ENCODE measurements at places on chromosomes 1 and 21.

GRCh38 chr1:223542831-223543230 is 122.7 kb downstream of the CAPN8 start:
- no peak overlapping the region for H3K27ac ChIP-seq
- H3K36me3 ChIP-seq = no peaks in the 10 kb centered on the region
- H3K27me3 ChIP-seq = peaks cover 30% of the 10 kb centered on the region
- no peaks in the 10 kb centered on the region for H3K4me1 ChIP-seq

- no peaks in the 10 kb centered on the region for H3K36me3 ChIP-seq
- DNase-seq = no peak
- peaks cover 22% of the 10 kb centered on the region for H3K27me3 ChIP-seq
- H3K4me1 ChIP-seq = peaks cover 29% of the 10 kb centered on the region
Observed at GRCh38 chr1:206512851-206513180, 5.5 kb downstream of the RASSF5 start.

DNA sequence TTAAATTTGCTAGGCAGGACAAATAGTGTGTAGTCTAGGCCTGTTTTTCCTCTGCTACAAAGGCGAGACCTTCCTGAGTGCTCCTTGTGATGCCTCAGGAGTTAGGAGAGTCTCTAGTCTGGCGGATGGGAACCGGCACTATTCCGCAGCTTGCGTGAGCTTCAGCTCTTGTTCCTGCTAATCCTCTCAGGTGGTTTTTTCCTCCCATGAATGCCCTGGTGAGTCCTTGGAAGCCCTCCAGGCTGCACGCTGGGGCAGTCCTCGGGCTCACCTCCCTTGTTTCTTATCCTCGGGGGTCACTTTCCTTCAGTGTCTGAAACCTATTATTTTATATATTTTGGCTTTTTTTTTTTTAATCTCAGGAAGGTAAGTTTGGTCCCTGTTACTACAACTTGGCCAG is 28.2 kb downstream of the UTS2 start:
- no peak overlapping the region for H3K27ac ChIP-seq
- H3K36me3 ChIP-seq = peaks cover 100% of the 10 kb centered on the region
- no peaks in the 10 kb centered on the region for H3K4me1 ChIP-seq
- DNase-seq = no peak
- H3K4me3 ChIP-seq = no peak overlapping the region
- no peaks in the 10 kb centered on the region for H3K27me3 ChIP-seq

GRCh38 chr1:229411434-229412055 is 22.3 kb downstream of the ACTA1 start:
- no peak for DNase-seq
- no peaks in the 10 kb centered on the region for H3K36me3 ChIP-seq
- H3K27ac ChIP-seq = peak overlapping the region; percentile 92
- peaks cover 65% of the 10 kb centered on the region for H3K27me3 ChIP-seq

DNA sequence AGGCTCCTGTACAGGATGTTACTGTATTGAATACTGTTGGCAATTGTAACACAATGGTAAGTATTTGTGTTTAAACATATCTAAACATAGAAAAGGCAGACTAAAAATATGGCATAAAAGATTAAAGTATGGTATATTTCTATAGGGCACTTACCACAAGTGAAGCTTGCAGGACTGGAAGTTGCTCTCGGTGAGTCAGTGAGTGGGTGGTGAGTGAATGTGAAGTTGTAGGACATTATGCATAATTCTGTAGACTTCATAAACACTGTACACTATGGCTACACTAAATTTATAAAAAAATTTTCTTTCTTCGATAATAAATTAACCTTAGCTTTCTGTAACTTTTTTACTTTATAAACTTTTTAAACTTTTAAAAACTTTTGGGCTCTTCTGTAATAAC is 13.7 kb upstream of the TRIM62 start:
- H3K36me3 ChIP-seq = no peaks in the 10 kb centered on the region
- no peak overlapping the region for H3K4me3 ChIP-seq
- H3K4me1 ChIP-seq = no peaks in the 10 kb centered on the region
- H3K27ac ChIP-seq = no peak overlapping the region

DNA sequence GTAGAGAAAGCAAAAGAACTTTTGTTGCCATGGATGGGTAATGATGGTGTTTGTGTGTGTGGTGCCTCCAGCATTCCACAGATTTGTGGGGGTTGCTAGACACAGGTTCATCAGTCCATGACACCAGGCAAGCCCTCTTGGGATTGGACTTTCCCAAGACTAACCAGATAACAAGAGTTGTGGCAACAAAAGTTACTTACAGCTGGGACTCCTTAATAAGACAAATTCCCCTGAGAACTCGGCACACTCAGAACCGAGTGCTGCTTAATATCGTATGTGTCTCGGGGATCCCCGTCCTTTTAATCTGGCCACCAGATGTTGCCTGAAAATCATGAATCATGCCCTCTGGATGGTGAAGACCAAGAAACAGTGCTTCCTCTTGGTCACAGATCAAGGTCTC is 193.3 kb downstream of the AJAP1 start:
- no peaks in the 10 kb centered on the region for H3K4me1 ChIP-seq
- DNase-seq = no peak
- H3K27me3 ChIP-seq = peaks cover 16% of the 10 kb centered on the region
- no peak overlapping the region for H3K4me3 ChIP-seq

GRCh38 chr1:54372978-54373377 is 33.2 kb downstream of the SSBP3 start:
- peaks cover 84% of the 10 kb centered on the region for H3K4me1 ChIP-seq
- no peaks in the 10 kb centered on the region for H3K27me3 ChIP-seq
- H3K4me3 ChIP-seq = no peak overlapping the region
- DNase-seq = no peak
- no peaks in the 10 kb centered on the region for H3K36me3 ChIP-seq

GRCh38 chr1:29712284-29712651 is 475.9 kb downstream of the PTPRU start:
- no peak overlapping the region for H3K4me3 ChIP-seq
- no peaks in the 10 kb centered on the region for H3K4me1 ChIP-seq
- no peaks in the 10 kb centered on the region for H3K36me3 ChIP-seq
- peaks cover 58% of the 10 kb centered on the region for H3K27me3 ChIP-seq
- no peak for DNase-seq
- no peak overlapping the region for H3K27ac ChIP-seq

DNA sequence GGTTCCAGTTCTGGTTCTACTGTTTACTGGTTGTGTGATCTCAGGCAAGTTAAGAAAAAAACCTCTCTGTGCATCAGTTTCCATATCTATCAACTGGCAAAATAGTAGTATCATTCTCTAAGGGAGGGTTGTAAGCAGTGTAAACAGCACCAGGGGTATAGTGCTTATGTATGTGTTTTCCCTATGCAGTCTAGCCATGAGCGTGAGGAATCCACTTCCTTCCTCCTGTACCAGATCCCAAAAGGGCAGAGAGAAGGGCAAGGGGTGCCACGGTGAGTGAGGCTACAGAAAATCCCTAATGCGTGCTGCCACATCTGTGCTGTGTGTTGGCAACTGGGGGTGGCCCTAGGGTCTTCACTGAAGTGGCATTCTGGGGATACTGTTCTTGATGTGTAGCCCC is 18.4 kb upstream of the RNF19B start:
- DNase-seq = no peak
- no peaks in the 10 kb centered on the region for H3K36me3 ChIP-seq
- peaks cover 19% of the 10 kb centered on the region for H3K4me1 ChIP-seq
- H3K4me3 ChIP-seq = no peak overlapping the region
- no peak overlapping the region for H3K27ac ChIP-seq

GRCh38 chr1:210087058-210087457 is 145.5 kb upstream of the SERTAD4 start:
- H3K36me3 ChIP-seq = no peaks in the 10 kb centered on the region
- H3K27me3 ChIP-seq = peaks cover 4% of the 10 kb centered on the region
- H3K4me1 ChIP-seq = no peaks in the 10 kb centered on the region
- no peak overlapping the region for H3K27ac ChIP-seq
- no peak for DNase-seq

GRCh38 chr1:26169198-26169554 is 413 bp upstream of the C1orf232 start:
- peaks cover 39% of the 10 kb centered on the region for H3K4me1 ChIP-seq
- DNase-seq = no peak
- peak overlapping the region; percentile 83 for H3K27ac ChIP-seq
- no peaks in the 10 kb centered on the region for H3K27me3 ChIP-seq

DNA sequence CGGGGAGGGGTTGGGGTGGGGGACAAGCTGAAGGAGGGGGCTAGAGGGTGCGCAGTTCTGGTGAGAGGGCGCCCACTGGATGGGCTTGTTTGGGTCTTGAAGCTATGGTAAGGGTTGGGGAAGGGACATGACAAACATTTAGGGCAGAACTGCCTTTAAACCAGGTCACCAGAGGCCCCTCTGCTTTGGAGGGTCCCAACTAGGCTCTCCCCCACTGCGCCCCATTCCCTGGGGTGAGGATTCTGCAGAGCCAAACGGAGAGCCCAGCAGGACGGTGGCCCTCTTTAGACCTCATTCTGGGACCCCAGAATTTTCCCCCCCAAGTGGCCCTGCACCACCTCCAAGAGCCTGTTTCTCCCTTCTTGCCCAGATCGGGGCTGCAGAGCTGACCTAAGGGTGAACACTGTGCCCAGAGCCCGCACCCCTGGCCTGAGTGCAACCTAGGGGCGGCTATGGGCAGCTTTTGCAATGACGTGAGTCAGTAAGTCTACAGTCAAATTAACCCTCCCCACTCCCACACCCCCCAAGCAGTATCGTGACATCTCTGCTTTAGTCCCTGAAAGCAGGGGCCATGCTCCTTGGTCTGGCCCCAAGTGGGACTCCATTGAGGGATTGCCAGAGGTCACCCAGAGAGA is 593.8 kb downstream of the MATN1 start:
- H3K27me3 ChIP-seq = peaks cover 42% of the 10 kb centered on the region
- no peak overlapping the region for H3K4me3 ChIP-seq
- H3K36me3 ChIP-seq = no peaks in the 10 kb centered on the region
- peaks cover 7% of the 10 kb centered on the region for H3K4me1 ChIP-seq

DNA sequence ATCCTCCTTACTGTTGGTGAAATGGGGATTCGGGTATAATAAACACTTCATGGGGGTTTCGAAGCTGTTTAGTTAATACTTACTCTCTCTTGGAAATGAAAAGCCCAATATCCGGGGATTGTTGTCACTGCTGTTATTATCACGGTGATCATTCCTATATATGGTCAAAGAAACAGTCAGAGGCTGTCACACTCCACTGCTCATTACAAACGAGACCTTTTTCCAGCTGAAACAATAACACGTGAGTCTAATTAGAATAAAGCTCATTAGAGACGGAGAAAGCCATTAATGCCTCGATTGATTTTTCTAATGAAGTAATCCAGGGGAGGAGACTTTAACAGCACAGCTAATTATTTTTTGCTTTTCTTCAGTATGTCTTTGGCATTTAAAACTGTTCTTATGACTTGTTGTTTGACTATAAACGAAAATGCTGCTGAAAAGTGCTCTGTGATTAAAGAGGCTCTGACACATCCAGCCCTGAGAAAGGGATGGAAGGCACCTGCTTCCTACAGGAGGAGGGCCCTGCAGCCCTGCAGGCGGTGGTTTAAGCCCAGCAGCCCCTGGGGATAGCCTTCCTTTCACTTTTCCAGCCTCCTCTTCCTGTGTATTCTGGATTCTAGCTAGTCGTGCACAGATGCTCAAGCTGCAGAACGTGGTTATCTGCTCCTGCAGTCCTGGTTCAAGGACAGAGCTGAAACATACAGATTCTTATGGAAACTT is 143.6 kb downstream of the EDEM3 start:
- H3K4me1 ChIP-seq = peaks cover 59% of the 10 kb centered on the region
- peak overlapping the region; percentile 20 for H3K4me3 ChIP-seq
- H3K27me3 ChIP-seq = no peaks in the 10 kb centered on the region
- H3K27ac ChIP-seq = peak overlapping the region; percentile 71
- H3K36me3 ChIP-seq = no peaks in the 10 kb centered on the region
- peak; percentile 38 for DNase-seq

DNA sequence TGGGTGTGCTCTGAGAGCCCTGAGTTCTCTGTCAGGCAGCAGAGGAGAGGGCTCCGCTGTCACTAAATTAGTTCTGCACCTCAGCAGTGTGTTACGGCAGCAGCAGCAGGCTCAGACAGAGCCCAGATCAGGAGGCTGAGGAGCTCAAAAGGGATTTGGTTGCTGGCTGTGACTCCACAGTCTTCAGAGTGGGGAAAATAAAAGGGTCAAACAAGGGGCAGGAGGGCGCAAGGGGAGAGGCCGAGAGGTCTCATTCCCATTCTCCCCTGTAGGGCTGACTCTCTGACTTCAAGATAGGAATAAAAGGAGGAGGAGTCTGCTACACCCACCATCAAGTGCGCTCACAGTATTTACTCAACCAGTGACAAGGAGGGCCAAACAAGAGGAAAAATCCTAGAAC is 9.2 kb upstream of the SLC45A3 start:
- H3K27me3 ChIP-seq = no peaks in the 10 kb centered on the region
- DNase-seq = no peak
- H3K4me3 ChIP-seq = no peak overlapping the region
- H3K4me1 ChIP-seq = no peaks in the 10 kb centered on the region
- H3K27ac ChIP-seq = no peak overlapping the region
- no peaks in the 10 kb centered on the region for H3K36me3 ChIP-seq

- H3K36me3 ChIP-seq = no peaks in the 10 kb centered on the region
- H3K27ac ChIP-seq = no peak overlapping the region
- no peak for DNase-seq
- H3K4me3 ChIP-seq = no peak overlapping the region
Observed at GRCh38 chr21:39120876-39121599, 62.2 kb downstream of the PSMG1 start.

- H3K36me3 ChIP-seq = no peaks in the 10 kb centered on the region
- no peak for DNase-seq
- H3K4me3 ChIP-seq = peak overlapping the region; percentile 26
- peak overlapping the region; percentile 82 for H3K27ac ChIP-seq
- no peaks in the 10 kb centered on the region for H3K27me3 ChIP-seq
Observed at GRCh38 chr1:8889103-8889846, 10.8 kb upstream of the ENO1 start.

- no peak for DNase-seq
- H3K36me3 ChIP-seq = no peaks in the 10 kb centered on the region
- H3K27me3 ChIP-seq = no peaks in the 10 kb centered on the region
- no peak overlapping the region for H3K27ac ChIP-seq
- no peak overlapping the region for H3K4me3 ChIP-seq
Observed at GRCh38 chr1:193685986-193686385, 499.6 kb upstream of the B3GALT2 start.

- no peaks in the 10 kb centered on the region for H3K27me3 ChIP-seq
- peaks cover 56% of the 10 kb centered on the region for H3K4me1 ChIP-seq
- DNase-seq = no peak
- peak overlapping the region; percentile 68 for H3K27ac ChIP-seq
- H3K4me3 ChIP-seq = no peak overlapping the region
- H3K36me3 ChIP-seq = no peaks in the 10 kb centered on the region
Observed at GRCh38 chr1:27646676-27647075, 11.7 kb upstream of the FGR start.

DNA sequence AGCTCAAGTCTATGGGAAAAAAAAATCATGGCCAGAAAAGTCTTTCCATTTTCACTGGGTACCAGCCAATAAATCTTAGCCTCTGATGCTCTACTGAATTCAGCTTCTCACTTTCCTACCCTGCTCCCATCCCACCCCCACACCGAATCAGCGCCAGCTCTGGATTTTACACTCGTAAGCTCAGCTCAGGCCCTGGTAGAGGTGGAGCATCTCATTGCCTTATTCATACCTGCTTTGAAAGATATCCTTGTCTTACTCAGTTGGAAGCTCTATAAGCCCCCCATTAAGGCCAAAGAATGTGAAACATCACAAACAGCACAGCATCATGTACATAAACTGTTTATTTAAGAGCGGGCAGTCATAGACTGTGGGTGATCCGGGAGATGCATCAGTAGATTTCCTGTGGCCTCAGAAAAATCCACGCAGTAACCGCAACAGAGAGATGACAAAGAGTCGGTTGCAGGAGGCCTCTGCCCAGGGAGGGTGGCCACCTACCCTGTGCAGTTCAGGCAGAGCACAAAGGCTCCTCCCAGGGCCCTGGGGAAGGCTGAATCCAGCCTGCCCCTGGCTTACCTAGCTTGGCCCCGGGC is 36.4 kb upstream of the ETS2 start:
- H3K4me3 ChIP-seq = no peak overlapping the region
- no peak overlapping the region for H3K27ac ChIP-seq

GRCh38 chr1:29912425-29912824 is 676.1 kb downstream of the PTPRU start:
- H3K4me1 ChIP-seq = no peaks in the 10 kb centered on the region
- H3K27me3 ChIP-seq = peaks cover 25% of the 10 kb centered on the region
- H3K36me3 ChIP-seq = no peaks in the 10 kb centered on the region
- DNase-seq = no peak
- no peak overlapping the region for H3K4me3 ChIP-seq
